Activated CD4-positive, alpha-beta T cell treated with anti-CD3 and anti-CD28 coated beads, Interleukin-2, amount 50 U/mL, for 4 hours (primary cell): ENCODE measurements at places on chromosomes 1 and 21.

GRCh38 chr1:225596736-225597135 lies 56.2 kb downstream of the ENAH start:
- DNase-seq, result no peak

- no peak for DNase-seq
These were observed 4.2 kb downstream of the SPOCD1 start for GRCh38 chr1:31811605-31812004.

- no peak for DNase-seq
These were observed 14.3 kb downstream of the TTLL10 start for GRCh38 chr1:1187938-1188337.

DNA sequence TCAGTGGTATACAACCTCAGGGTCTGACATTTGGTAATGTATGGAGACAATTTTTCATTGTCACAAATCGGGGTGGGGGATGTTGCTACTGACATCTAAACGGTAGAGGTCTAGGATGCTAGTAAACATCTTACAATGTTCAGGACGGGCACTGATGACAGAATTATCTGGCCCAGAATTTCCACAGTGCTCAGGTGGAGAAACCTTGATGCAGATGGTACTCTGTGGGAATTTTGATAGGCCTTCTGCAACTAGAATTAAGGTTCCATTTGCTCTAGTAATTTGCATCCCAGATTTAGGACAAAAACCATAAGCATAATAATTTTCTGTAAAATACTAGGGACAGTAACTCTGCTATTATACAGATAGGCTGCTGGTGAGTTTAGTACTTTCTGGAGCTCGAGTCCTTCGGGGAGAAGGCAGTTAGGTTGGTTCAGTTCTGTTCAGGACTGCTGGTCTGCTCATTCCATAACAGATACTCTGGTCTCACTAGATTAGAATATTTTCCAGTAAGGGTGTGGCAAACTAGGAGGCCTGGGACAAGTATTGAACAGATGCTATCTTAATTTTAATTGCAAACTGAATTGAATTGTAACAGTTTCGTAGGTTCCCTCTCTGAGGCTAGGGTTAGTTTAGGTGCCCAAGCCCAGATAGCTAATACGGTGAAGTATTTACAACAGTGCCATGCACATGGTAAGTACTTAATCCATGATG lies 11.4 kb downstream of the METTL13 start:
- DNase-seq, result no peak

- peak; percentile 6 for DNase-seq
These were observed 55.3 kb upstream of the BOLA1 start for GRCh38 chr1:149844101-149844500.

GRCh38 chr1:62301726-62302390 lies 17.4 kb downstream of the KANK4 start:
- no peak for DNase-seq

GRCh38 chr1:64540265-64540791 lies 70.4 kb downstream of the CACHD1 start:
- DNase-seq, result no peak

GRCh38 chr21:17775431-17776126 lies 43.6 kb downstream of the C21orf91 start:
- peak; percentile 60 for DNase-seq

GRCh38 chr1:180842491-180843275 lies 70.0 kb upstream of the KIAA1614 start:
- no peak for DNase-seq
